Umbilical cord (tissue), 2 donors: ENCODE measurements at places on chromosomes 13 and 19. TPM values are rescaled to one million over a fixed set of nuclear protein-coding genes. Genes with fewer than 3 reads are reported as not detected.

ABCC4 gene
- total RNA-seq = 14.7 TPM

NPAS1 gene
- not detected for total RNA-seq

ZNF208 gene
- total RNA-seq = 10.8 TPM

ZNF112 gene
- 17.3 TPM for total RNA-seq

RXFP2 gene
- 0.24 TPM for total RNA-seq

SMAD9 gene
- total RNA-seq = 27.0 TPM

CASP14 gene
- 0.48 TPM for total RNA-seq

CDX2 gene
- 0.24 TPM for total RNA-seq
